ENCODE measurements at places on chromosomes 2 and 18.

DNA sequence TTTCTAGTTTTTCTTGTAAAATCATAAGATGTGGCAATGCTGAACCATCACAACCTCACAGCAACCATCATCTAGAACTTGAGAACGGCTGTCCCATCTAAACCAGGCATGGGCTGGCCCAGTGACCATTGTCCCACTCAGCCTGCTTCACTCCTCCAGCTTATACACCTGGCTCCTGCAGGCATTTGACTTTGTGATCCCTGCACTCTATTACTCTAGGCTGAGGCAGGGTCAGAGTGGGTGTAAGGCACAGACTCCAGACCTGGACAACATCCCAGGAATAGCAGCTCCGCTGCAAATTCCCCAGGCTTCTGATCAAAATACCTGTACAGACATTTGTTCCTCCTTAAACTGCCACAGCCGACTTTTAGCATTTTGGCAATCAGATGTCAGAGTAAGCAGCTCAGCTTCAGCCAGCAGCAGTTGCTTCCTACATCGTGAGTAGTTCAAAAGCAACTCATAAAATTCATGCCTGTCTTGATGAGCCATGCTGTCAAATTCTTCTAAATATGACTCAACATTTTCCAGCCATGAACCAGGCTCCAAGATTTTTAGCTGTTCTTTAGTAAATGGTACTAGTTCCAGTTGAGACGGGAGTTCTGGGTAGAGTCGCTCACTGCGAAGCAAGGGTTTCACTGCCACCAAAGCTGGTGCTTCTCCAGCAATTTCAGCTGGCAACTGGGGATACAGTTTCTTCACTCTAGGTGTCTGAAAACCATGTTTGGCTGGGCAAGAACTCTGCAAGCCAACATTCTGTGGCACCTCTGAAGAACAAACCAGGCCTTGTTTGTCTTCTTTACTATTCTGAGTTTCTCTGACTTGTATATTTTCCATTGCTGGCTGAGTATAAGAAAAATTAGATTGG lies 12.8 kb downstream of the EPG5 start:
- DNase-seq, result no peak

DNA sequence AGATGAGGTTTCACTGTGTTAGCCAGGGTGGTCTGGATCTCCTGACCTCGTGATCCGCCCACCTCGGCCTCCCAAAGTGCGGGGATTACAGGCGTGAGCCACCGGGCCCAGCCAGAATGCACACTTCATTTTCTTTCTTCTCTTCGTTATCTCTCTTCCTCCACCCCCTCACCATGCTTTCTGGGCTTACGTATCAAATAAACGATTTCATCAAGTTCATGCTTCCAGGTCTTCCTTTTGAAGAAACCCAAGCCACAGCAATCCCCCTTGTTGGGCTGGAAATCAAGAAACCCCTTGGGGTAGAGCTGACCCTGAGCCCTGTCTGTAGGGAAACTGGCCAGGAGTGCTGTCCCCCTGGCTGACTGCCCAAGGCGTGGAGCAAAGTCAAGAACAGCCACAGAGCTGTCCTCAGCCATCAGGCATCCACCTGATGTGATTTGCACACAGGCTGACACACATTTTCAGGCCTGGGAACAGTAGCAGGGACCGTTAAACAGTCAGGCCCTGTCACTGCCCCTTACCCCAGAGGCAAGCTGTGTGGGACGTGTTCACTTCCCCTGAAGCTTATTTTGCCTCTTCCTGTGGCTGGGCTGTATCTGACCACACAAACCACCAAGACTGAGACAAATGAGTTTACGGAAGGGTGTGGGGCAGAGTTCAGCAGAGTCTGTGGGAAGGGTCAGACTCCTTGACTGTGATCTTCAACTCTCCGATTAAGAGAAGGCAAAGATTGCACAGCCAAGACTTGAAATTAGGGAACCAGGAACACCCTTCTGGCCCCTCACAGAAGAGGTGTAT lies 15.1 kb upstream of the NMUR1 start:
- no peak for DNase-seq

DNA sequence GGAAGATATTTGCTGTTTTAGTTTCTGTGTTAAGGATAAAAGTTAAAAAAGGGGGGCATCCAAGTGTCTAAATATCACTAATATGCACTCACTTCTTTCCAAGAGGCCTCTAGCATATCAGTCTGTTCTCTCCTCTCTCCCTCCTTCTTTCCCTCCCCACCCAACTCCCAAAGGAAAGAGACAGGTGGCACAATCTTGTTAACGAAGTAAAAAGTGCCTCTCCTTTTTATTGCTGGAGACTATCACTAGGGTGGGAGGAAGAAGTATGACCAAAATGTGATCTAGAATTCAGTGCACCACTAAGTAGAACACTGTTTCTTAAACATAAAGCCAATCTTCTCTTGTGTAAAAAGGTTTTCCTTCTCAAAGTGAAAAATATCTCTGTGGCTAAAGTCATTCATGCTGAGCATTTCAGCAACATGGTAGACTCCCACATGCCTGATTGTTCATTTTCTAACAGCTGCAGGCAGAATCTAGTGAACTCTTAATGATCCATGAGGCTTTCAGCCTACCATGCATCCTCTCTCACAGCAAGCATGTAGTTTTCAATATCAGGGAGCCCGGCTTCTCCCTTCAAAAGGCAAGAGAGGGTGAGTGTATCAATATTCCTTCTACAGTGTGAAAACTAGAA lies 39.5 kb downstream of the RNU4ATAC start:
- DNase-seq, result no peak

DNA sequence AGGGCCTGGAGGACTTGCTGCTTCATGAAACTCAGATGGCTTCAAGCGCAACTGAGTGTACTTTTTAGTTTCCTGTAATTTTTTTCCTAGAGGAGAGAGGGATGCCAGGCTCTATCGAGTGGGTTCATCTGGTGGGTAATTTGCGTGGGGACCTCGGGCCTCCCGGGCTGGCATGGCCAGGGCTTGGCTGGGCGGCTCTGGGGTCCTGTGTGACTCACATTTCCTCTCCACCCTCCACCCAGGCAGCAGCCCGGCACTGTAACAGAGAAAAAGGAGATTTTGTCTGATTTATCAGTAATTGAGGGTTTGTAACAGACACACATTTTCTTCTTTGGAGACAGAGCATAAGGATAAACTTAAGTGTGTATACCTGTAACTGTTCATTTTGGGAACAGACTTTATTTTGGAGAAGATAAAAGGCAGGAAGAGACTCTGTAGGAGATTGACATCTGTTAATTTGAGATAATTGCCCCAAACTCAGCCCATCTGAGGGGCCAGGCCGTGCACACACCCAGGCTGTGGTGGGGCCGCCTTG lies 64.3 kb downstream of the NFATC1 start:
- DNase-seq, result no peak

DNA sequence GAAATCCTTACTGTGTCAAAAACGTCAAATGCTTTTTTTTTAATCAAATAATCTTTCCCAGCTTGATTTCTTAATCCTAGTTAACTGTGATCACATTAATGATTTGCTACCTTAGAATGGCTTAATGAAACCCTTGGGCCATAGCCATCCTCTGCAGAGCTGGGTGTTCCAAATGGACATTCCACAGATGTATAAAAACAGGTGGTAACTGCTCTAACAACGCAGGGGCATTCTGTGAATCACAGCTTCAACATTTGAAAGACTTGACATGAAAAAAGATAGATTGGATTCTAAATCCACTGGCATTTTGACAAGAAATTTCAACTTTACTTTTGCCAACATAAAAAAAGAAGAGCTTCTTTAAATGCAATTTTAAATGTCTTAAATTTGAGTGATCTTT lies 69.8 kb upstream of the RASGRP3 start:
- DNase-seq, result no peak

All from neural progenitor cell (in vitro differentiated cells).